ENCODE measurements at places on chromosomes 12 and 14. TPM values are rescaled to one million over a fixed set of nuclear protein-coding genes. Genes with fewer than 3 reads are reported as not detected.

- no peak for DNase-seq
Observed at GRCh38 chr14:77220246-77221017, 38.8 kb downstream of the TMEM63C start.

DNA sequence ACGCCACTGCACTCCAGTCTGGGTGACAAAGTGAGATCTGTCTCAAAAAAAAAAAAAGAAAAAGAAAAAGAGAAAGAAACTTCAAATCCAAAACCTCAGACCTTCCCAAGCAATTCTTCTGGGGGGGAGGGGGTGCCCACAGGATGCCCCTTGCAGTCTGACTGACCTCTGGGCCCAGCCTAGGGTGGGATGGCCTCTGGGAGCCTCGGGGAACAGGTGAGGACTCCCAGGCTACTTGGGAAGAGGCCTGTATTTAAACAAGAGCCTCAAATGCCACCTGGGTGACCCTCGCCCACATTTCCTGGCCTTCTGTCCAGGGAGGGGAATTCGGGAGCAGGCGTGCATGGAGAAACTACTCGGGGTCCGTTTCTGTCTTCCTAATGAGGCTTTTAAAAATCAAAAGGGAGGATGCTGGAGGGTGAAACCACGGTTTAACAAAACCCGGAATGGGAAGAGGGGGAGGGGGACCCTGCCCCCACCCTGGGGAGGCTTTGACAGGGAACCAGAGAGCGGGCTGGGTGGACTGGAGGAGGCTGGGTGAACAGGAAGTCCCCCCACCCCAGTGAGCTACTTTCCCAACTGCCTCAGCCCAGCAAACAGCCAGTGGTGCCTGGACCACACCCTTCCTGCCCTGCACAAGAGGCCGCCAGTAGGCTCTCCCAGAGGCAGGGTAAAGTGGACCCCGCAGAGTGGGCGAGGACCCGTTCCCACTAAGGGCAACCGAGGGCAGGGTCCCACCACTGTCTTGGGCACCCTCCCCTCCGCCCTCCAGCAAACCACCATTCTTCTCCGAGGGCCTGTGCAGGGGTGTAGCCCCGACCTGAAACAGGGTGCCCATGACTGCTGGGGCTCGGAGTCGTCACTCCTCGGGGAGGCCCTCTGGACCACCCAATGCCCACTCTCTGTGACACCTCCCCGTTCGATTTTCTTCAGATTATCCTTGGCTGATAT lies 1.5 kb upstream of the FBRSL1 start:
- peak; percentile 51 for DNase-seq

GRCh38 chr12:92051441-92051840 lies 94.2 kb downstream of the BTG1 start:
- DNase-seq: no peak

GRCh38 chr12:24760162-24760561 lies 188.7 kb downstream of the BCAT1 start:
- no peak for DNase-seq

GRCh38 chr12:131755305-131756113 lies 44.6 kb downstream of the SFSWAP start:
- peak; percentile 23 for DNase-seq

GRCh38 chr12:388541-389141 lies 479 bp downstream of the KDM5A start:
- DNase-seq: peak; percentile 45

DNA sequence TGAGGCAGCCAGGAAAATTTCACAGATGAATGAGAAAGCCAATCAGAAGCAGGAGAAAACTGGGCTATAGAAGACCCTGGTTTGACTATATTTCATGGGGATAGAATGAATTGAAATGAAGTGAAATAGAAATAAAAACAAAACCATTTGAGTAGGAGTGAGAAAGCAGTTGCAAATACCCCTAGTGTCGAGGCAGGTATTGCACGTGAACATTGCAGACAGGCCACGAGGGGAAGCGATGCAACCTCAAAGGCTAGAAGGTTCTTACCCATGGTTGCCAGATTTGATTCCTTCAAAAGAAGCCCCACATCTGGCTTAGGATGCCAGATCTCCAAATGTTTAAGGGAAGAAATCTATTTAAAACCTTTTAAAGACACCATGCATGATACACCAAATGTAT lies 648.9 kb downstream of the VRK1 start:
- no peak for DNase-seq

- no peak for DNase-seq
Observed at GRCh38 chr14:105368910-105369652, 29.3 kb upstream of the TEX22 start.

DNA sequence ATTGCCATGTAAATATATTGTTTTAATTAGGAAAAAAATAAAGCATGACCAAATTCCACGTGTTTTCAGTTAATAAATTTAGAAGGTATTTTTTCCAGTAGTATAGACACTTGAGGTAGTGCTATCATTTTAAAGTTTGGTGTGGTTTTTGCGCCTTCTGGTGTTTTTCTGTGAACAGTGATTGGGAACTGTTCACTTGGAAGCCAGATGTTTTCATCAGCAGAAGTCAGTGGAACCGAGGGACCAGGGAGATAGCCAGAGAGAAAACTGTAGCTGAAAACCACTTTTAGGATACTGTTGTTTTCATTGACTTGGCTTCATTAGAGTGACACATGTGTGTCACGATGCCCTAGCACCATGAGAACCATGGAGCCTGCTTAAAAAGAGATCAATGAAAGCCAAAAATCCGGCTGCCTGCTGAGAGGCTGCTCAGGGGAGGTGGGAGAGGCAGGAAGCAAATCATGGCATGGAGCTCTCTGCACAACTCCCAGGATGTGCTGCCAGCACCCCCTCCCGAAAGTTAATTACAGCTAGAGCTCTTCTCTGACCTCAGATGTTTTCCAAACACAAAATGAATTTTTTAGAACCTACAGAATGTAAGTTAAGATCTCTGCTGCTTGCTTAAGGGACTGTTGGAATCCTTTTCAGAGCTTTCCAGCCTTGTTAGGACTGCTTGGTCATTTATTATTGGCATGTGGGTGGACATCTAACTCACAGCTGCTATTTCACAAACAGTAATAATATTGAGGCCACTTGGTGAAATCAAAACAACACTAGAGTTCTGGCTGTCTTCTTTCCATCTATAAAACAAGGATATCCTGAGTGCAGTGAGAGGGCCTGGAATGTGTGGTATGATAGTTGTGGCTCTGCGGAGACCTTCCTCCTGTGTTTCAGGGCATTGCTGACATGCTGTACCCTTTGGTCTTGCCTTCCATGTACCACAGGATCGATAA lies 192.3 kb downstream of the ANO4 start:
- no peak for DNase-seq

GRCh38 chr14:52885230-52885629 lies 65.6 kb downstream of the FERMT2 start:
- no peak for DNase-seq

- no peak for DNase-seq
Observed at GRCh38 chr12:105659355-105660075, 329.0 kb downstream of the C12orf75 start.

DNA sequence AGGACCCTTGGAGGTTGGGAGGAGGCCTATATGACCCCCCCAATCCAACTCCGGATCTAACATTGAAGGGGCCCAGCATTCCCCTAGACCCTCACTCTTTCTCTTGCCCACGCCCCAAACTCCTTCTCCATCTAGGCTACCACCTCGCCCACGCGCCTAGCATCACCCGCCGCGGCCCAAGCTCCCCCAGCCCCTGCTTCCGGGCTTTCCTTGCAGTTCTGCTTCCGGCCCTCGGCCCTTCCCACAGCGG lies 445 bp downstream of the CERS5 start:
- peak; percentile 52 for DNase-seq

- no peak for DNase-seq
Observed at GRCh38 chr12:48351022-48351708, 446 bp upstream of the ZNF641 start.

DNA sequence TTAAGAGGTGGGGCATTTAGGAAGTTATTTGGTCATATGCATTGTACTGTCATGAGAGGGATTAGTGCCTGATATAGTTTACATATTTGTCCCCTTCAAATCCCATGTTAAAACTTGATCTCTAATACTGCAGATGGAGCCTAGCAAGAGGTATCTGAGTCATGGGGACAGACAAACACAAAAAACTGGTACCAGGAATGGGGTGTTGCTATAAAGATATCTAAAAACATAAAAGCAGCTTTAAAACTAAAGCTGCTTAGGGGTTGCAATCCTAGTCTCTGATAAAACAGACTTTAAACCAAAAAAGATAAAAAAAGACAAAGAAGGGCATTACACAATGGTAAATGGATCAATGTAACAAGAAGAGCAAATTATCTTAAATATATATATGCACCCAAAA lies 11.6 kb downstream of the CRY1 start:
- no peak for DNase-seq

- DNase-seq: no peak
Observed at GRCh38 chr12:106744600-106744999, 29.9 kb upstream of the RIC8B start.

Gene ADCY4
- total RNA-seq: 2.3 TPM

Gene LRFN5
- not detected for total RNA-seq

Gene DDX54
- 118 TPM for total RNA-seq

Gene MAP1LC3B2
- total RNA-seq: 0.37 TPM

Gene TGFB3
- total RNA-seq: 3.9 TPM

Gene SALL2
- 2.7 TPM for total RNA-seq

Gene SLC10A1
- total RNA-seq: not detected

Gene C12orf42
- total RNA-seq: not detected

Gene CDCA3
- 42.1 TPM for total RNA-seq

Gene AQP2
- not detected for total RNA-seq

Gene LHX5
- total RNA-seq: not detected

Gene PAPLN
- total RNA-seq: 0.75 TPM

Gene CLEC6A
- total RNA-seq: not detected

Measured in activated T-helper 2 cell treated with anti-CD3 and anti-CD28 coated beads, Interferon-gamma antibody, Interleukin-2, Interleukin-4, amounts not matched to agents 10 μg/mL and 5 μg/mL and 100 μg/mL, durations not matched to agents 14 hours and 24 hours and 36 hours (primary cell).